ENCODE measurements at places on chromosomes 11 and 22. TPM values are rescaled to one million over a fixed set of nuclear protein-coding genes. Genes with fewer than 3 reads are reported as not detected.

DNA sequence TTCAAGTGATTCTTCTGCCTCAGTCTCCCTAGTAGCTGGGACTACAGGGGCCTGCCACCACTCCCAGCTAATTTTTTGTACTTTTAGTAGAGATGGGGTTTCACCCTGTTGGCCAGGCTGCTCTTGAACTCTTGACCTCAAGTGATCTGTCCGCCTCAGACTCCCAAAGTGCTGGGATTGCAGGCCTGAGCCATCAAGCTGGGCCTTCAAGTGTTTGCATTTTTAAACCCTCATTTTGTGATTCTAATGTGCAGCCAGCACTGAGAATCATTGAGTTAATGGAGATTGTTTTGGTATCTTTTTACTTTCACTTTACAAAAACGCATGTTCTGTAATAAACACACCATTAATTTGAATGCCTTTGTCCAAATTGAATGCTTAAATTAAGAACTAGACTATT is 3.4 kb downstream of the TYR start:
- no peak for DNase-seq

DNA sequence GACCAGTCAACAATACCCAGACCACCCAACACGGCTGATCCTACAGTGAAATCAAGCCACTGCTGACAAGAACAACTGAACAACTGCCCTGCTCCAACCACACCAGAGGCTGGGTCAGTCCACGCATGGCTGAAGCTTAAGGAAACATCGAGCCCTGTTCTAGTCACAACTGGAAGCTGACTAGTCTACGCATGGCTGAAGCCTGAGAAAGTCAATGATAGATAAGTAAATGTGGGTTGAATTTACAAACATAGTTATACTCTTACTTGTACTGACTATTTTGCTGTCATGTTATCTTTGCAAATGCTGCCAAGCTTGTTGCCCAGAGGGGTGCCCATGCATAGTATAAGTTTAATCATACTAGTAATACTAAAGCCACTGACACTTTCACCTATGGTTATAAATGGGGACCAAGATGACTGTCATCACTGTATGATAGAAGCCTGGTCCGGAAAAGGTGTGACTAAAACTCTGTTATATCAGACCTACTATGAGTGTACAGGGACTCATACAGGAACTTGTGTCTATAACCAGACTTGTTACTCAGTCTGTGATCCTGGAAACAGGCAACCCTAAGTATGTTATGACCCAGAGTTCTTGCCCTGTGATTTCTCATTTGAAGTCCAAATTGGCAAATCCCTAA is 43.4 kb upstream of the GLYAT start:
- peak; percentile 70 for DNase-seq

DNA sequence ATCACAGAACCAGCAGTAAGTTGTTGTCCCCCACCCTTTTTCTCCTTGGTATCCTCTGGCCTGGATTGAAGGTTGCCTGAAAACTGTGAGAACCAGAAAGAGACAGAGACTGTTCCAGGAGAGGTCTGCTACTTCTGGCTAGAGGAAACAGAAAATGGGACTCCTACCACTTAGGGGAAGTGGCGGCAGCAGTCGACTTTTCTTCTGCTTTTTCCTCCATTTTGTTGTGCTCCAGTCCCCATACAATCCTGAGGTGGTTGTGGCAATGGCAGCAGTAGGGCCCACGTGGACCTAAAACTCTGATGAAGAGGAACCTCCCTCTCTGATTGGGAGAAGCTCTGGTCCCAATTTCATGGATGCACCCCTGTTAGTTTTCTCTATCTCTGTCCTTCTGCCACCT is 76.0 kb upstream of the SORL1 start:
- DNase-seq = no peak

GRCh38 chr11:62143727-62144126 is 19.9 kb downstream of the INCENP start:
- DNase-seq = no peak

DNA sequence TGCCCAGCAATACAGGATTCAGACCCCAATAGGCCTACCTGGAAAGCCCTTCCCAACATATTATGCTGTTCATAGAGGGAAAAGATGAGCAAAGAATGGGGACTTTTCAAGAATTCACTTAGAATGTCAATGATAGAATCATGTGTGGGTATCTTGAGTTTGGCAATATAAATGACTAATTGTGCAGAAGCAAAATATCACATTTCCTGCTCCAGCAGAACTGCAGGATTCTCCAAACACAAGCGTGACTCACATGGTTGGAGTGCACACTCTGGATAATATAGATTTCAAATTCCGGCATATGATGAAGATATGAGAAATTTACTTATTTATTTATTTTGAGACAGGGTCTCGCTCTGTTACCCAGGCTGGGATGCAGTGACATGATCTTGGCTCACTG is 12.5 kb upstream of the APOL5 start:
- no peak for DNase-seq

DNA sequence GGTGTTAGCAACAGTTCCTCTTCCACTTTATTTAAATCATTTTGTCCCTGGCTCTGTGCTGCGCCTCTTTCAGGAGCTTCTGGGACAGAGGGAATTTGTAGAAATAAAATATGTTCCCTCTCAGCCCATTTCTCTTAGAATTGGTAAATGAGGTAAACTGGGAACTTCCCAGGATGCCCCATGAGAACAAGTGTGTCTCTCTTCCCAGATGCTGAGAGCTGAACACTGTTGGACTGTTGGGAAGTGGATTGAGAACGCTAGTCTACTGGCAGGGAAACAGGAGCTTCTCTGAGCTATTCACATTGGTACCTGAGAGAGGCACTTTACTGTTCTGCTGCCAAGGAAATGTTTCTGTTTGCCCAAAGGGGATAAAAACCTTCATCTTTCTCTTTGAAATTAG is 4.0 kb downstream of the CRY2 start:
- no peak for DNase-seq

DNA sequence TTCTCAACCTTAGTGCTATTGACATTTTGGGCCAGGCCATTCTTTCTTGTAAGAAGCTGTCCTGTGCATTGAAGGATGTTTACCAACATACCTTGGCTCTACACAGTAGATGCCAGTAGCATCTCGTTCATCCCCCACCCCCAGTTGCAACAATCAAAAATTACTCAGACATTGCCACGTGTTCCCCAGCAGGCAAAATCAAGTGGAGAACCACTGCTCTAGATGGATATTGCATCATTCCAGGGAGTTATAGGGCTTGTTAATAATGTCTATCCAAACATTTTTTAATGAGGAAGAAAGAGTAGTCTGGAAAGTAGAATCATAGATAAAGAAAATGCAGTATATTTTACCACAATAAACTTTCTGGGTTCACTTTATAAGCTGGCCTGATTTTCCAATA is 64.1 kb downstream of the PRMT3 start:
- DNase-seq = no peak

DNA sequence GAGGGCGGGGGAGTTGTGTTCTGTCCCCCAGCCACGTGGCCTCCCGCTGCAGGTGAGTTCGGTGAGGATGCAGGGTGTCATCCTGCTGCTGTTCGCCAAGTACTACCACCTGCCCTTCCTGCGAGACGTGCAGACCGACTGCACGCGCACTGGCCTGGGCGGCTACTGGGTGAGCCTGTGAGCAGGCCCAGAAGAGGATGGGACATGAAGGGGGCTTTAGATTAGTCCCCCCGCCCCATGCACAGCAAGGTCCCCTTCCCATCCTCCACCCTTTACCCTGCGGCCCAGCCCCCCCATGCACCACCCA is 4.1 kb downstream of the INPP5J start:
- DNase-seq = no peak

GRCh38 chr11:86167499-86168164 is 76.9 kb upstream of the EED start:
- no peak for DNase-seq

DNA sequence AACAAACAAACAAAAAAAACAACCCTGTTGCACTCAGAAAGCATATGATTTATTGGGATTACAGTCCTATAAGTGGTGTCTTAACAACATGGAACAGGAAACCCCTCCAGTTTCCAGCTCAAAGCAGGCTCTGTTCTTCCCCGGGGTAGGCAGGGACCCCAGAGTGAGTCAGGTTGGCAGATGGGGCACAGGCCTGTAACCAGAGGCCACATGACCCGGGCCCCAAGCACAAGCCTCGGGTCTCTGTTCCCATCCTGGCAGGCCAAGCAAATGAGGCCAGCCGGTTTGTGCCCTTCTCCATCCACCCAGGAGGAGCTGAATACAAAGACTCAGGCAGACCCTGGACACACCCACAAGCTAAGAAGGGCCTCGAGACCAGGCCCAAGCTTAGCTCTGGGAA is 75.8 kb downstream of the NAT10 start:
- DNase-seq = no peak

DNA sequence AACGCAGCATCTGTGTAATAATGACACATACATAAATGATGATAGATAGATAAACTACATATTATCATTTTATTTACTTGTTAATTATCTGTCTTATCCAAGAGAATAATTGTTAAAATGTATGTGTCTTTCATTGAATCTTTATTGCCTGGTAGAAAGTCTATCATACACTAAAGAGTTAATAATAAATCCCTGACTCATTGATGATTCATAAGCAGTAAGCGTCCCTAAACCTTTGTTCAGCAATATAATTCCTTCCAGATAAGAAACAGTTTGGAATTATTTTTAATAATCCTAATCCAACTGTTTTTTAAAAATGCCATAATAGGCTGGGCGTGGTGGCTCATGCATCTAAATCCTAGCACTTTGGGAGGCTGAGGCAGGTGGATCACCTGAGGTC is 655.6 kb upstream of the CNTN5 start:
- DNase-seq = peak; percentile 14

DNA sequence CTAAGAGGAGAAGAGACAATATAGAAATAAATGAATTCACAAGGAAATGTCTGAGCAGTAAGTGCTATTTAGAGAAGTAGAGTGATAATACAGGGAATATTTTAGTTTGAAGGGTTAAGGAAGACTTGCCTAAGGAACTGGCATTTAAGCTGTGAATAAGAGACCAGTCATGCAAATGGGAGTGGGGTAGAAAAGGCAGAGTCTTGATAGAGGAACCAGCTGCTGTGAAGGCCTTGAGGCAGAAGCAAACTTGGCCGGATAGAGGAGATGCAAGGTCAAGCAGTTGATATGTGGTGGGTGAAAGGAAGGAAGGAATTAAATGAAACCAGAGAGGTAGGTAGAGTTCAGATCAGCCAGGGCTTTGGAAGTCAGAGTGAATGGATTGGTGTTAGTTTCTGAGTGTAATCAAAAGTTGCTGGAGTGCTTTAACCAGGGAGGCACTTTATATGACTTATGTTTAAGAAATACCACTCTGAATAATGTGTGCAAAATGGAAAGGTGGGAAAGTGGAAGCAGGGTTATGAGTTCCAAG is 198.4 kb upstream of the SESN3 start:
- DNase-seq = no peak

DNA sequence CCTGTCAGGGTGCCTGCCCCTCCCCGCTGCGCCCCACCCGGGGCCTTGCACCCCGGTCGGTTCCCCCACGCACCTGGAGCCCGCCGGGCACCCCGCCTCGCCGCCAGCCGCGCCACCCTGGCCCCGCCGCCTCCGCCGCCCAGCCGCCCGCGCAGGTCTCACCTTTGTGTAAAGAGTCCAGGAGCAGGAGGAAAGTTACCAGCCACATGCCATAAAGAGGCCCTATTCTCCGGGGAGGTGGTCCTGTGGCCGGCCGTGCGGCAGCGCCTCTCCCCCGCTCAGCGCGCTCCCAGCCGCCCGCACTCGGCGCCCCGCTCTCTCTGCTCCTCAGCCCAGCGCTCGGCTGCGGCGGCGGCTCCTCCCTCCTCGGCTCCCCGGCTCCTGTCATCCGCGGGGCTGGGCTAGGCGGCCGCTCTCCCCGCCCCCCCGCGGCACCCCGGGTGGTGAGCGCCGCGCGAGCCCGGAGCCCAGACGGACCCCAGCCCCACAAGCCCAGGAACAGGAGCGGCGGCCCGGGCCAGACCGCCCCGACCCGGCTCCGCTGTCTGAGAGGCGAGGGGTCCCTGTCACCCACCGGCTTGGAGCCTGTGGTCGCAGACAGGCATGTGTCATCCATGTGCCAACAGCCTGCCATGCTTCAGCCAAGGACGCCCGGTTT is at the start of gene DSCAML1:
TSS of gene DSCAML1 (minus strand) at position 345 of the 658 bp plus-strand sequence. CDS start at position 208, 137 bp downstream.
- DNase-seq = no peak

DNA sequence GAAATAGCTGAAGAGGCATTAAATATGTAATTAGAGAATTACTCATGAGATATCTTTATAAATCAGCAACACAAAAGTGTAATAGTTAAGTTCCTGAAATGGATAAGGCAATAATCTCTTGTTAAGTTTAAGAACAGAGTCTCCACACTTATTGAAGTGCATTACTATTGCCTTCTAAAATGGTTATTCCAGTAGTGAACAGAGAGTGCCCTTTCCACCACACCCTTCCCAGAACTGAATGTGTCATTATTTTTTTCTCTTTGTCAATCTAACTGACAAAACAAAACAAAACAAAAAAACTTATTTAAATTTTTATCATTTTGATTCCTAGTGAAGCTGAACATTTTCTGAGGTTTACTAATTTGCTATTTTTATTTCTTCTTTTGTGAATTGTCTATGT is 9.2 kb upstream of the PRRG4 start:
- no peak for DNase-seq

- peak; percentile 30 for DNase-seq
Measured at GRCh38 chr22:32444068-32444467, 20.2 kb downstream of the BPIFC start.

- no peak for DNase-seq
Measured at GRCh38 chr11:128741916-128742315, 48.0 kb downstream of the FLI1 start.

DNA sequence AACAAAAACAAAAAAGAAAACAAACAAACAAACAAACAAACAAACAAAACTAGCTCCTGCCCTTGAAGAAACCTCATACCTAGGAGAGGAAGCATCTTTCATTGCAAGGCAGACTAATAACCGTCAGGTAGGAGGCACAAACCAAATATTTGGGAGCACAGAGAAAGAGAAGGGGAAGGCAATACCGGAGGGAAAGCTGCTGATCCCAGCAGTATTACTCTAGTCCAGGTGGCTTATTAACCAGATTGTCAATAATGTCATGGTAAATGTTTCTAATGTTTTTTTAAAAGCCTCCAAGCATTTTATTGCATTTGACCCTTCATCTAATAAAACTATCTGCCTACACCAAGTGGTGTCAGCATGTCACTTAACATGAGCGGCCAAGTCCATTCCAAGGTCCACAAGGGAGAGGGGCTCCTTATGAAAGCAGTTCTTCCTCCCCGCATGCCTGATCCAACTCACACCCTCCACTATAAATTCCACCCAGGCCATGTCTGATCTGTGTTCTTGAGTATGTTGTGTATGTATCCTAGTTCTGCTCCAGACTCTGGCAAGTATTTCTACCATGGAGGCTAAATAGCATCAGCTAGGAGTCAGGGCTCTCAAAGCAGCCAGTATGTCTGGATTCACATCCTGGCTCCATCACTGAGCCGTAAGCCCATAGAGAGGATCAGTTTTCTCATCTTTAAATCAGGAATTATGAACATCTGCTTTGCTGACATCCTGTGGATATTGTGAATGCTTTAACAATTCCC is 208.1 kb upstream of the TENM4 start:
- DNase-seq = no peak

Gene NCAM1
- total RNA-seq = 1.4 TPM

Gene DDTL
- not detected for total RNA-seq

Gene ASRGL1
- 20.3 TPM for total RNA-seq

Gene MB
- total RNA-seq = 5.3 TPM

Gene KDM4E
- total RNA-seq = not detected
